Adipocyte (in vitro differentiated cells): ENCODE measurements at places on chromosomes 2 and 18.

DNA sequence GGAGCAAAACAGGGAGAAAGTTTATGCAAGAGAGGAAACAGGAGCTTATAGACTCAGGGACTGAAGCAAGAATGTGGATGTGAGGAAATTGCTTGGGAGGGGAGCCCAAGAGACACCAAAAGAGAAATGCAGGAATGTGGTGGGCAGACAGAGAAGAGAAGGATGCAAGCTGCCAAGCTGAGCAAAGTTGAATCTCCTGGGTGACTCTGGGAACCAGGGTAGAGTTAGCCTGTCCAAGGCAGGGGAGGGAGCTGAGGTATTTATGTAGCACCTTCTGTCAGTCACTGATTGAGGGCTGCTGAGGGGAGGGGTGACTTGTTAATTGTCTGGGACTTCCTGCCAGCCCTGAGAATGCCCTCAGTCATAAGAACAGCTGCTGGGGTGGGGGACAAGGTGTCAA is 464.3 kb downstream of the NBAS start:
- DNase-seq, result peak; percentile 44

DNA sequence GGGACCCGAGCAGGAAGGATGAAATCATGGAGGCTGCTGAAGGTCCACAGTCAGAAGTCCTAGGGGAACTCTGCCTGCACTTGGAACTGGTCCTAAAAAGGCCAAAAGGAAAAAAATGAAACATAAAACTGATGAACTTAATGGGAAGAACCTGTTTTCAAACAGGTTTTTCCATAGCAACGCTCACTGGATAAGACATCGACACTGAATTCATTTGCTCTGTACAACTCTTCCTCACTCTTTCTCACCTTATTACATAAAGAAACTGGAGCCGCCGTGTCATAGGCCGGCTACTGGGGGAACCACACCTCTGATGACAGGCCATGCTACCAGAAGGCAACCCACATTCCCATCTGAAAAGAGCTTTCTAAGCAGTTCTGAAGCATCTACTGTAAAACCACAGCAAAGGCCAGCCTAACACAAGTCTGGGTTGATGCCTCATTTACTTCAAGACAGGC is 83.6 kb downstream of the FARSB start:
- no peak for DNase-seq

GRCh38 chr2:161761160-161761559 is 136.9 kb downstream of the SLC4A10 start:
- DNase-seq, result no peak

DNA sequence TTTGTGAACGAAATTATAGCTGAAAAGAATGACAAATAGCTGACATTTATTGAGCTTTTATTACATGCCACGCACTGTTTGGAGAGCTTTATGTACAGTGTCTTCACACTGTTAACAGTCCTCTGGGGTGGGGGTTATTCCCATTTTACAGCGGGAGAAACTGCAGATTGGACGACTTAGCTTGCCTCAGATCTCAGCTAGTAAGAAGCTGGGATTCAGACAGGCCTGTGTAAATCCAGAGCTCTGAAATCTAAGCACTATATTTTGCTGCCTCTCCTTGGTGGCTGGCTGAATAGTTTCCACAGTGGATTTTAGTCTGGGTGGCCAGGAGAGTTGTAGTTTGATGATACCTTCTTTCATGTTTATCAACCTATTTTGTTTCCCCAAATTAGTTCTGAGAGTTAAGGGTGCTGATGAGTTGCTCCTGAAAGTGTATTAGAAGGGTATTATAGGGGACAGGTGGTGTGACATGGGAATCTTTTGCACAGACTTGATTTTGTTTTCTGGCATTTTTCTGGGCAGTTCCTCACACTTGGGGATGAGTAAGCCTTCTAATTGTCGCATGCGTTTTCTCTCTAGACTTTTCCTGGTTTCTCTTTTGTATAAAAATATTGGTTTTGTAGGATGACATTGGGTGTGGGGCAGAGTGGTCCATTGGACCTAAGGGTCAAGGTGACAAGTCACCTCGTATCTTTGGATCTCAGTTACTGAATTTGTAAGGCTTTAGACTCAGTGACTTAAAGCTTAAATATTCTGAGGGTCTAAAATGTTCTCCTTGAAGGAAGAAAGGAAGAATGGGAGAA is 1.5 kb downstream of the ACSL3 start:
- DNase-seq, result peak; percentile 77

- no peak for DNase-seq
Observed at GRCh38 chr18:13562494-13563029, 163.8 kb downstream of the FAM210A start.

DNA sequence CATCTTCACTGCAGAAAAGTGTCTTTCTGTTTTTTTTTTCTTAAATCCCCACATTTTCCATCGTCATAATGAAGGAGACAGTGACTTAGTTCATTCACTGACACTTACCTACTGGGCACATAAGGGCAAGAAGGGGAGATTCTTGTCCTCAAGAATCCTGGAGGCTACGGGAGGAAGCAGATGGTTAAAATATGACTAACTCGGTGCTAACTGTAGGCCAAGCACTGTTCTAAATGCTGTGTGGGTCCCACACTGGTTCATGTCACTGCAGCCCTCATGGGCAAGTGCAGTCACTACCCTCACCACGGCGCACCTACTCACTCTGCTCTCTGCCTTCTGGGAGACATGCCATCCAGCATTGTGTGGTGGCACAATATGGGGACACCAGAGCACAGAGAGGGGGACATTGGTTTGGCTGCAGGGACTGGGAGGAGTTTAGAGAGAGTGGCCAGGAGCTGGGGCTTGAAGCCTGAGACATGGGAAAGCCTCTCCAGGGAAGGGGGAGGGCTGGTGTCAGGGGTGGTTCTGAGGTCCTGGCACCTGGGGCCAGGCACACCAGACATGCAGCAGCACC is 305.2 kb downstream of the MYCN start:
- DNase-seq, result no peak

DNA sequence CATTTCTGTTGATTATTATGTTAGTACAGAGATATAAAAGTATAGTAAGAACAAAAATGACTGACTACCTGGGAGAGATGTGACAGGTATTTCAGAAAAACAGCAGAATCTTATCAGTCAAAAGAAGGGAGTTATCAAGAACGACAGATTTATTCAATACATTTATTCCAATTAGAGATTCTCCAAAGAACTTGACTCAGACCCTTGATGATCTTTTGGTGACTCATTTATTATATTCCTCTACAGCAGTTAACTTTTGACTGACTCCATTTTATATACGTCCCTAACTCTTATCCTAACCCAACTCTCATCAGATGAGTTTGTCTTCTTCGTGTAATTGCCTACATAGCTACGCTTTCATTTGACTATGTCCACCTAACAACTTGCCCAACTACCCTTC is 91.1 kb downstream of the C2orf74 start:
- no peak for DNase-seq

DNA sequence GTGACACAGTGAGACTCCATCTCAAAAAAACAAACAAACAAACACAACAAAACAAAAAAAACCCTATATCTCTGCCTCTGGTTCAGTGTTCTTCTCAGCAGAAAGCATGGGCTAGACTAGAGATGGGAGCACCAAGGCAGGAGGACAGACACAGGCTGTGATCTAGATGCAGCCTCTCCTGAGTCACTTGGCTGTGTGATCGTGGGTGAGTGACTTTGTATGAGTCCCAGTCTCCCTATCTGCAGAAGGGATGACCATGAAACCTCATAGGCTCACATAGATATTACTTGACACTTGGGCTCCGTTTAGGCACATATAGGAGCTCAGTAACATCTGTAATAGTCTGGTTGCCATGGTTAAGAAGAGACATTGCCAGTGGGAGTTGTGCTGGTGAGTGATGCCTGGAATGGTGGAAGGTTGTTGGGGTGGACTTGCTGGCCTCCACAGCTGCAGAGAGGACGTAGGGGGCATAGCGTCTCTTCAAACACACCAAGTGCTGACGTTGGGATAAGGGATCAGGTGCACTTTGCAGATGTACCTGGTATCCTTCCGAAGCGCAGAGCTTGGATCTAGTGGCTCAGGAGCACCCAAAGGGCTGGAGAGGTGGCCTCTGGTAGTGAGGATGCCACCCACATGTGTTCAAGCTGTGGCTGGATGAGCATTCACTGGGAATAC is 318.9 kb upstream of the HS6ST1 start:
- no peak for DNase-seq

DNA sequence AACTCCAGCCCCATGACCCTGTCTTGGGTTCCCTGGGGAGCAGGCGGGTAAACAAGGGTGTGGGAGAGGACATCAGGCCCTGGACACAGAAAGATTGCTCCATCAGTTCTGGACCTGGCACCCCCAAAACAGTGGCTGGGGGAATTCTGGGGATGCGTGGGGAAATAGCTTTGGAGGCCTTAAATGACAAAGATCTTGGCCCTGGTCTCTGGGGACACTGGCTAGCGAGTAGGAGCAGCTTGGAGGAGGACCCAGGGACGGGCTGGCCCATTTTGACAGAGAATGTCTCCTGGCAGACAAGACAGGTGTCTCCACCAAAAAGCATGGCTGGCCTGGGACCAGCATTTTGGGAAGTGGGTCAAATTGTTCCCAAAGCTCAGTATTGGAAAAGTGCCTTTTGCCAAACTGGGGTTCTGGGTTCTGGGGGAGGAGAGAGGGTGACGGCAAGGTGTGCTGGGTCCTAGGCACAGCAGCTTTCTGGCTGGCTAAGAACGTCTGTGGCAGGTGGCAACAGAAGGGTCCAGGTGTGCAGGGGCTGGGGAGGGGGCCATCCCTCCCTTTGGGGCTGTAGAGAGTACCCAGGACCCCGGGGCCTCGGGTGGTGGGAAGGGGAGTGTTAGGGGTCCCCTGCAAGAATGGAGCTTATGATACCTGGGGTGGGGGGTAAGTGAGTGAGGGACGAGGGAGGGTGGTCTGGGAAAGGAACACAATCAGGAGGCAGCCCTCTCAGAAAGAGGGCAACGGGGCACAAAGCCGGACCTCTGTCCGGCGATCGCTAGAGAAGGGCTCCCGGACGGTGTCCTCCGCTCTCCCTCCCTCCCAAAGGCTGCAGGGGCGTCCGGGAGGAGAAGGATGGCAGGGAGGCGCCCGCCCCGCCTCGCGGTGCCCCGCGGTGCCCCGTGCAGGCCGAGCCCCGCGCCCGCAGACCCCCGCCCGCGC is 556 bp downstream of the CYRIA start:
- DNase-seq, result no peak

- peak; percentile 98 for DNase-seq
Observed at GRCh38 chr18:57737400-57738060, 65.6 kb downstream of the ATP8B1 start.

GRCh38 chr2:144877893-144878292 is 358.0 kb upstream of the ZEB2 start:
- DNase-seq, result no peak

DNA sequence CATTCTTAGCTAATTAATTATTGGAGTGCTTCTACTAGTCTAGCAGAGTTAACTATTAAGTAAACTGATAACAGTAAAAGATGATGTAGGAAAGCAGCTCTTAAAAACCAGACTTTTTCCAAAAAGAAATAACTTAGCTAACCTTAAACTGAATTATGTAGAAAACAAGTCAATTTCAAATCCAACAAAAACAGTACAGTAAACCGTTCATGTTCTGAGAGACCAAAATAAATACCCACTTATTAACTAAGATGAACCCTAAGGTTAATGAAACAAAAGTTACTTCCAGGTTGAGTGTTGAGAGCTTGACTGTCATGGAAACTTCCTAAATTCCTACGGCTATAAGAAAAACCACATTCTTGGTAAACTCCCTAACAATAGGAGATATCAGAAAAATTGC is 181.2 kb downstream of the PPP1R1C start:
- DNase-seq, result no peak

DNA sequence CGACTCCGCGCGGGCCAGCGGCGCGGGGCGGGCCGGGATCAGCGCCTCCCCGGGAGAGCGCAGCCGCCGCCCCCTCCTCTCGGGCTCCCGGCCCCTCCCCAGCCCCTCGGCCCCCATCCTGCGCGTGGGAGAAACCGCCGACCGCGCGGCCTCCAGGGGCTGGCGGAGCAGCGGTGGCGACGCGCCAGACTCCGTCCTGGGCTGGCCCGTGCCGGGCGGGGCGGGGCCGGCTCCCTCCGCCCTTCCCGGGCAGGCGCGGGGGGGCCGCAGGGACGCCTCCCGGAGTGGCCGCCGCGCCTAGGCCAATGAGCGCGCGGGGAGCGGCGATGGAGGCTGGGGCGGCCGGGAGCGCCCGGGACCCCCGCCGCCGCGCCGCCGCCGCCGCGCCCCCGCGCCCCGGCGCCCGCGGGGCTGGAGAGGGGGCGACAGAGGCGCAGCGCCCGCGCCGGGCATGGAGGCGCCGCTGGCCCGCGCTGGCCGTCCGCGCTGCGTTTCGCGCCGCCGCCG is 49.1 kb downstream of the KCNIP3 start:
- DNase-seq, result peak; percentile 88

- DNase-seq, result peak; percentile 38
Observed at GRCh38 chr2:46495231-46496030, 16.1 kb downstream of the TMEM247 start.

GRCh38 chr2:191679818-191680600 is 2.1 kb downstream of the NABP1 start:
- DNase-seq, result peak; percentile 78

DNA sequence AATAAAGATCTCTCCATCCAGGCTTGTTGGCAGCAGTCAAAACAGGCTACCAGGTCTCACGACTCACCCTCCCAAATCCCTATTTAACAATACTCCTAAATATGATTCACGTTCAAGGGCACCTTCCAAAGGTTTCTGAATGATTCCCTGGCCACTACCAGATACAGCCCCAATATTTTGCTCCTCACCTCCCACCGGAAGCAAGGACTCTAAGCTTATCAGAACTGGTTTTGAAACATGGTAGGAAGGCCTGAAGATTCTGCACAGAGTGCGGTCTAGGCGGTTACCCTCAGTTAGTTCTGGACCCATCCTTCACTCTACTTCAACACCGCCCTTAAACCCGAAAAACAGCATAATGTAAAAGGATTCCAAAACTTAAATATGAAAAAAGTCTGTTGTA is 5.2 kb downstream of the PPP4R1 start:
- no peak for DNase-seq

GRCh38 chr2:153499439-153499838 is 20.9 kb upstream of the RPRM start:
- no peak for DNase-seq

DNA sequence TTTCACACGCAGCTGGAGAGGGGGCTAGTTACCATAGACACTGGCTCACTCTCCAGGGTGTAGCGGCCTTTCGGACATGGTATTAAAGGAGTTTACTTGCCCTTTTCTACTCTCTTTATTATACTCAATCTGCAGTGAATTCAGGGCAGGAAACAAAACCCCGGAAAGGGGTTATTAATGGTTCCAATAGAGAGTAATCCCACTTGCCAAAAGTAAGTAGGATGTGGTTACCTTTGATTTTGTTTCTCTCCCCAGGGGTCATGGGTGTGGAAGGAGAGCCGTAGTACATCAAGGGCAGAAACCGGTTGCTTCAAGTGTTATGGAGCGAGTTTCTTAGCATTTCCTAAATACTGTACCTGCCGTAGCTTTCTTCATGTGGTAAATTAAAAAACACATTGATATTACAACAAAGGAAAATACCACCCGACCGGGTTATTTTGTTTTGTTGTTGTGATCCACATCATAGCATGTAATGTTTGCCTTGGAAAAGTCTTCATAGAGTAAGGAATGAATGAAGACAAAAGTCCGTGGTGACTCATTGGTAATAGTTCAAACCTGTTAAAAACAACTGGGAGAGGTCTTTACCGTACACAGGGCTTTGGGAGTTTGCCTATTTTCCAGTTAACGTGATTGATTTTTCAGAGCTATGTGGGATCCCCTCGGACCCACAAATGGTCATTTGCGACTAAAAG is 71.5 kb downstream of the SLC4A3 start:
- no peak for DNase-seq

GRCh38 chr2:173659509-173659908 is 304.8 kb downstream of the CDCA7 start:
- DNase-seq, result no peak
